ENCODE measurements at places on chromosomes 5 and 9. TPM values are rescaled to one million over a fixed set of nuclear protein-coding genes. Genes with fewer than 3 reads are reported as not detected.

EIF4E1B gene
- not detected for total RNA-seq

OTP gene
- not detected for total RNA-seq

DND1 gene
- 0.44 TPM for total RNA-seq

MYMK gene
- not detected for total RNA-seq

ACER2 gene
- total RNA-seq, result 3.3 TPM

PDE6A gene
- total RNA-seq, result not detected

SPATA31C1 gene
- total RNA-seq, result not detected

CLIC3 gene
- 12.7 TPM for total RNA-seq

SMIM33 gene
- total RNA-seq, result not detected

PCDHGA5 gene
- total RNA-seq, result 1.5 TPM

EGFLAM gene
- 10.1 TPM for total RNA-seq

OLFML2A gene
- 11.5 TPM for total RNA-seq
